ENCODE measurements at places on chromosomes 2 and 18. TPM values are rescaled to one million over a fixed set of nuclear protein-coding genes. Genes with fewer than 3 reads are reported as not detected.

The PPP1R1C gene
- not detected for total RNA-seq

DNA sequence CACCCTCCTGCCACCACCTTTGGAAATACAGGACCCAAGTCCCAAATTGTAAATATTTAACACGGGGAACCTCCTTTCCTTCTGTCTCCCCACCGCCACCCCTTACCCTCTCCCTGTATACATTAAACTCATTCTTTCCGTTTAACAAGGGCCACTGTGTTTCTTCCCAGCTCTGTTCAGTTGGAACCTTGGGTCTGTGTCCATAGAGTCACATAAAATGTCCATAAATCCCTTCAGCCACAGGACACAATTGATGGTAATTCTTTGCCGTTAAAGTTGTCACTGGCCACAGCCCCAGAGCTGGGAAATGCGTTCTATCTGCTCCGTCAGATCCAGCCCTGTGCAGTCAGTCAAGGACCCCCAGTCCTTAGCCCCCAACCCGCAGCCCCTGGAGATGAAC is 49.9 kb upstream of the FZD7 start:
- DNase-seq, result no peak

GRCh38 chr2:216108967-216109921 is at the start of gene XRCC5:
Gene XRCC5 (plus strand): TSS chr2:216109348. CDS start chr2:216109437, 89 bp downstream.
- DNase-seq, result peak; percentile 96

- DNase-seq, result no peak
These were observed 74.7 kb downstream of the PSMG2 start for GRCh38 chr18:12777500-12777944.

Data from GM12878 (cell line).